ENCODE measurements at places on chromosomes 16 and 17. TPM values are rescaled to one million over a fixed set of nuclear protein-coding genes. Genes with fewer than 3 reads are reported as not detected.
A peak's percentile ranks its signal among the peaks of the same experiment; 100 is the strongest.

Gene ASB16
- 3.1 TPM for total RNA-seq

DNA sequence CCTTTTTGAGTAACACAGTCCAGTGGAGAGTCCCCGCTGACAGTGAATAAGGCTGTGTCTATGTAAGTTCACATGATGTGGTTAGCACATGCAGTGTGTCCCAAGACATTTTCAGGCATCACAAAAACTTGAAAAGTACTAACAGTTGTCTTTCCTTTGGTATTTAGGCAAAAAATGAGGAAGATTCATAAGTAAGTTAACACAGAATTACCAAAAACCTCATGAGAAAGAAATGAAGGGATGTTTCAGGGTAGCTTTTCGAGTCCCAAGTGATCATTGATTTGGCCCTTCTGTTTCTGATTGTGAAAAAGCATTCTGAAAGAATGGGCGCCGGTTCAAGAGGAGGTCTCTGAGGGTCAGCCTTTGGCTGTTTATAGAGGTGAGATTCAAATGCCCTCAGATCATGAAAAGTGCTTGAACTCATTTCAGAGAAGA is 529 bp upstream of the ASPA start:
- DNase-seq = no peak

DNA sequence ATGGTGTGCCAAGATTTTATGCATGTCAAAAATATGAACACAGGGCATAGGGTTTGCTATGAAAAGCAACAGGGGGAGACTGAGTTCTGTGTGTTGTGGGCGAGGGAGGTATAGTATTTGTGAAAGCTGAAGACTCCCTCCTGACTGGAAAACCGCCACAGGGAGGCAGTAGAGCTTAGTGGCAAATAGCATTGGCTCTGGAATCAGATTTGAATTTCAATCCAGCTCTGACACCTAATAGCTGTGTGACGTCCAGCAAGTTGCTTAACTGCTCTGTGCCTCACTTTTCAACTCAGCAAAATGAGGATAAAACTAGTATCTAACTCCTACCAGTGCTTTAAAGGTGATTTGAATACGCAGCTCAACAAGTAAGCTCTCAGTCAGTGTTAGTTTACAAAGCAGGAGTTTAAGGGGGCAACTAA is 22.0 kb downstream of the KPNA2 start:
- peak; percentile 51 for DNase-seq

- no peak for DNase-seq
These were observed 16.9 kb downstream of the HASPIN start for GRCh38 chr17:3740611-3741073.

GRCh38 chr17:36197387-36197703 is 787 bp upstream of the CCL3L1 start:
- DNase-seq = no peak

- DNase-seq = no peak
These were observed 264.5 kb downstream of the PMP22 start for GRCh38 chr17:15000661-15001060.

GRCh38 chr17:50060951-50061712 is 5.2 kb downstream of the ITGA3 start:
- peak; percentile 91 for DNase-seq

GRCh38 chr16:56882077-56882800 is 17.2 kb downstream of the SLC12A3 start:
- DNase-seq = no peak

DNA sequence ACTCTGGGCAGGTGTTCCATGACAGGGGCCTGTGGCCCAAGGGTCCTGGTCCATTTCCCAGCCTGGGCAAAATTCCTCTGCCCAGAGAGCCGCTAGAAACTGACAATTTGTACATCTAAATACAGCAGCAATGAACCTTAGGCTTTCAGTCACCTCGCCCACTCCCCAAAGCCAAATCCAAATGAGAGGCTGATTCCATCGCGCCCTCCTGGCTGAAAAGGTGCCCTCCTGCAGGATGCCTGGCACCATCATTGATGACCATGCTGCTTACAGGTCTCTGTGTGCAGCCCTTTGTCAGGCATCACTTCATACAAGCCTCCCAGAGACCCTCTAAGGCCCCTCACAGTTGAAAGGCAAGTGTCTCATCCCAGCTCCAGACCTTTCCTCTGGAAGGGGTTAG is 114.7 kb downstream of the C16orf78 start:
- no peak for DNase-seq
